Activated naive CD4-positive, alpha-beta T cell treated with anti-CD3 and anti-CD28 coated beads for 36 hours (primary cell): ENCODE measurements at places on chromosomes 7 and 10.

- DNase-seq, result peak; percentile 60
These were observed 105.2 kb downstream of the NEURL1 start for GRCh38 chr10:103598654-103599115.

GRCh38 chr7:44678471-44679179 is 70.0 kb upstream of the ZMIZ2 start:
- DNase-seq, result no peak

GRCh38 chr7:39304668-39305405 is 261.4 kb upstream of the YAE1 start:
- no peak for DNase-seq

DNA sequence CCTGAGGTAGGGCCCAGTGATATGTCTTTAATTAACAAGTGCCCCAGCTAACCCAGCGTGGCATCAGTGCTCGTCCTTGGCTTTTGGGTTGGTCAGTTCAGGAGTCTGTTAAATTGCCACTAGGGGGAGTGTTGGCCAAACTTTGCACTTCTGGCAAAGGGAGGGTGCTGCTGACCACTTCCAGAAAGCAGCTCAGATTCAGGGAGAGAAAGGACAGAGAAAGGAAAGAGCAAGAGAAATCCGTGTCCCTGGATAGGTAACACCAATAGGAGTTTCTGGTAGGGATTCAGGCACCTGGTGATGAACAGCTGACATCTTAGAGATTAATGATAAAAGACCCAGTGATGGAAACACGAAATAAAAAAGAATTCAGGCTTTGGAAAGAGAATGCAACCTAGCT is 243.1 kb upstream of the AOAH start:
- no peak for DNase-seq

- DNase-seq, result no peak
These were observed 152.6 kb upstream of the FZD8 start for GRCh38 chr10:35794703-35795102.

DNA sequence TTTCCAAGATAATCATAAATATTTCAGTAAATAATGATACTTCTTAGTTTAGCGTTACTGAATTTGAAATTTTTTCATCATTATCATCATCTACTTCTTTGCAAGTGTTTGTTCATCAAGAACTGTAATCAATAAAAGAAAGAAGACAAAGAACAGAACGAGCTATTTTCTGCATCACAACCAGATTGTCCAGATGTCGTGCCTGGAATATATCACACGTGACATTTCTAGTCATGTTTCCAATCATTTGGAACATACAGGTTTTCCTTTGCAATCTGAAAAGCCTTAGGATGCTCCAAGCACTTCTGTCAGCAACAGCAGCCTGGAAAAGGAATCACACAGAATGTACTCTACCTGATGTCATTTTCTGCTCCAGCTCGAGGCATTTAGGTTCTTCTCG is 107.4 kb downstream of the FAM107B start:
- DNase-seq, result no peak
